ENCODE measurements at places on chromosomes 7 and 10. TPM values are rescaled to one million over a fixed set of nuclear protein-coding genes. Genes with fewer than 3 reads are reported as not detected.

Gene FEZF1
- total RNA-seq = not detected

Gene UPK3BL1
- total RNA-seq = 13.4 TPM

Gene FFAR4
- total RNA-seq = not detected

Gene STEAP4
- total RNA-seq = not detected

Gene SAP25
- total RNA-seq = 0.29 TPM

Gene CH25H
- total RNA-seq = not detected

Gene FAM25C
- total RNA-seq = not detected

Gene MUC12
- total RNA-seq = not detected

Gene ABCB4
- total RNA-seq = 0.78 TPM

Gene AKR1C2
- not detected for total RNA-seq

Gene MICU1
- total RNA-seq = 32.7 TPM

Gene DKK1
- total RNA-seq = 33.0 TPM

Gene TMEM213
- not detected for total RNA-seq

Gene FAM107B
- total RNA-seq = 81.1 TPM

Gene INPP5A
- total RNA-seq = 43.9 TPM

Gene TCAF1
- 56.3 TPM for total RNA-seq

Gene CYP26A1
- not detected for total RNA-seq

Gene RBM20
- 0.68 TPM for total RNA-seq

Gene CNPY4
- total RNA-seq = 37.9 TPM

Gene RPEL1
- not detected for total RNA-seq

Gene CYP3A7
- not detected for total RNA-seq

Gene STARD3NL
- 76.7 TPM for total RNA-seq

Gene RTKN2
- 0.29 TPM for total RNA-seq

Gene PTPN20
- total RNA-seq = 0.39 TPM

Gene CUBN
- 2.1 TPM for total RNA-seq

Gene CPA2
- not detected for total RNA-seq

Gene IDE
- 26.0 TPM for total RNA-seq

Gene TMEM130
- not detected for total RNA-seq

All from glomerular endothelial cell (primary cell).